ENCODE measurements at places on chromosomes 4 and X.

- DNase-seq: no peak
These were observed 14.3 kb downstream of the PAICS start for GRCh38 chr4:56450342-56450741.

- no peak for DNase-seq
These were observed 74.5 kb upstream of the PAQR3 start for GRCh38 chr4:79013756-79014155.

- DNase-seq: no peak
These were observed 14.7 kb downstream of the DCK start for GRCh38 chr4:71008196-71008595.

DNA sequence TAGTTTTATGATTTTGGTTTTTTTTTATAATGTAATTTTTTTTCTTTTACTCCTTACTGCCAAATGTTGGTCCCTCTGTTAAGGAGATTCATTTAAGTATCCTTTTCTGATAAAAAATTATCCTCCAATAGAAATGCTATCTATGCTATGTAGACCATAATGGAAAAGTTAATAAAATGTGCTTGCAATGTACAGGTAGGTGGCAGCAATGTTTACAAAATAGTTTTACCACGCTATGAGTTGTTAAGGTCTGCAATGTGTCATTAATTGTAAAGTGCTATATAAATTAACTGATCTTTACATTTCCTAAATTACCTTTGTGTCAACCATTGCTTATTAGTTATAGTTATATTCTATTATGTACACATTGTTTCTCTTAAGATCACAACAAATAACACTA lies 3.8 kb upstream of the CENPC start:
- no peak for DNase-seq

All from stimulated activated CD8-positive, alpha-beta memory T cell treated with anti-CD3 and anti-CD28 coated beads, Interleukin-7, amount 100 ng/mL, for 1 hour (primary cell).